Muscle of leg (tissue), 16 donors: ENCODE measurements at places on chromosomes 11 and 22.

GRCh38 chr22:19874307-19875060 lies 19.8 kb upstream of the GNB1L start:
- peak overlapping the region; percentile 62 for H3K27ac ChIP-seq
- H3K36me3 ChIP-seq = peaks cover 5% of the 10 kb centered on the region
- H3K4me3 ChIP-seq = no peak overlapping the region

GRCh38 chr11:75504501-75504900 lies 21.2 kb downstream of the GDPD5 start:
- H3K4me1 ChIP-seq = peaks cover 47% of the 10 kb centered on the region
- no peak overlapping the region for H3K4me3 ChIP-seq
- H3K27me3 ChIP-seq = no peaks in the 10 kb centered on the region
- no peaks in the 10 kb centered on the region for H3K36me3 ChIP-seq
- DNase-seq = no peak
- no peak overlapping the region for H3K27ac ChIP-seq

- H3K36me3 ChIP-seq = no peaks in the 10 kb centered on the region
- DNase-seq = no peak
- no peak overlapping the region for H3K27ac ChIP-seq
- no peaks in the 10 kb centered on the region for H3K27me3 ChIP-seq
- H3K4me1 ChIP-seq = peaks cover 21% of the 10 kb centered on the region
These were observed 15.3 kb upstream of the MICAL2 start for GRCh38 chr11:12094872-12095800.

DNA sequence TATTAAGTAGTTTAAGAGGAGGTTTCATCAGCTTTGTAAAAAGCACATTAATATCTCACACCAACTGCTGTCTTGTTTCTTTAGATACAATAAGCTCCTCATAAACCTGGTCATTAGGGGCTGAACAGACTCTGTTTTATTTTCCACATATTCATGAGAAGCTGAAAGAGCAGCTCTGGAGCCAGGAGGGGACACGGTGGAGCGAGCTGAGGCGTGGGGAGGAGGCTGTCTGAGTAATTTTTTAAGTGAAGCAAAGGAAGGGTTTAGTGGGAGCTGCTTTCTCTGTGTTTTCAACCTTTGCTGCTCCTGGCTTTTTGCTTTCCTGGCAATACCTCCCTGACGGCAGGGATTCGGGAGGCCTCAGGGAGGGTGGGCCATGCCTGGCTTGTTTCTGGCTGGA lies 67.0 kb upstream of the EIF3D start:
- H3K4me3 ChIP-seq = no peak overlapping the region
- H3K4me1 ChIP-seq = no peaks in the 10 kb centered on the region
- peaks cover 10% of the 10 kb centered on the region for H3K27me3 ChIP-seq
- H3K36me3 ChIP-seq = no peaks in the 10 kb centered on the region

- H3K36me3 ChIP-seq = peaks cover 13% of the 10 kb centered on the region
- H3K27ac ChIP-seq = no peak overlapping the region
- peaks cover 15% of the 10 kb centered on the region for H3K4me1 ChIP-seq
- H3K4me3 ChIP-seq = no peak overlapping the region
These were observed 21.7 kb downstream of the MIAT start for GRCh38 chr22:26679003-26679629.

DNA sequence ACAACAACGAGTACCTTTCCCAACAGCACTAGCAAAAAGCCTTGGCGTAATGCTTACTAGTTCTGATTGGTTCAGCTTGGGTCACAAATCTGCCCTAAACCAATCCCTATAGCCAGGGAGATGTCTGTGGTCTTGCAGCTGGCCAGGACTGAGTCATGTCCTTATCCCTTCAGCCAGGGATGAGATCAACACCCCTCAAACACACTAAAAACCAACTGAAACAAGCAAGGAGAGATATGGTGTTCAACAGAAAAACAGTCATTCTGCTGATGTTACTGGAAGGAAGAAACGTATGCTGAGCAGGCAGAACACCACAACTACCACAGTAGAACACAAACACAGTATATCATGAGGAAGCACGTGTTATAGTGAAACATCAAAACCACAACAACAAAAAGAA lies 375.6 kb downstream of the LARGE1 start:
- H3K4me1 ChIP-seq = peaks cover 9% of the 10 kb centered on the region
- H3K27ac ChIP-seq = no peak overlapping the region
- no peak for DNase-seq
- no peak overlapping the region for H3K4me3 ChIP-seq
- H3K36me3 ChIP-seq = no peaks in the 10 kb centered on the region
- no peaks in the 10 kb centered on the region for H3K27me3 ChIP-seq

- H3K27ac ChIP-seq = no peak overlapping the region
- peaks cover 11% of the 10 kb centered on the region for H3K27me3 ChIP-seq
- no peaks in the 10 kb centered on the region for H3K36me3 ChIP-seq
These were observed 92.2 kb downstream of the SPATA19 start for GRCh38 chr11:133753150-133753549.
